ENCODE measurements at places on chromosomes 5 and 9.

DNA sequence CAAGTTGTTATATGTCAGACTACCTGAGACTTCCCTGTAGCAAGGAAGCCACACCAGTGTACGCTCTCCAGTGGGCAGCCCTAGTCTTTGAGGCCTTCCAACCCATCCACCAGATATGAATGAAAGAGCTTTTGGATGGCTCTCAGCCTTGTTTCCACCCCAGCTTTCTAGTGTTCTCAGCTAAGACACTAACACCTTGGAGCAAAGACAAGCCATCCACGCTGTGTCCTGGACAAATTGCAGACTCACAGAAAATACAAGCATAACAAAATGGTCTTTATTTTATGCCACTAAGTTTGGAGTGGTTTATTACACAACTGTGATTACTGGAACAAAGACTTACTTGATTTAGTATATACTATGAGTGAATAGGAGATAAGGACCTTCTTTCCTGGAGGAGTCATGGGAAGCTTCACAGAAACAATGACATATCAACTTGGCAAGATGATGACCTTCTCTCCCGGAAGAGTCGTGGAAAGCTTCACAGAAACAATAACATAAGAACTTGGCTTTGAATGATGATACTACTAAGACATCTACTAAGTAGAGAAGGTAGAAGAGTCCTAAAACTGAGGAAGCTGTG lies 134.0 kb upstream of the VCAN start:
- no peak for DNase-seq

DNA sequence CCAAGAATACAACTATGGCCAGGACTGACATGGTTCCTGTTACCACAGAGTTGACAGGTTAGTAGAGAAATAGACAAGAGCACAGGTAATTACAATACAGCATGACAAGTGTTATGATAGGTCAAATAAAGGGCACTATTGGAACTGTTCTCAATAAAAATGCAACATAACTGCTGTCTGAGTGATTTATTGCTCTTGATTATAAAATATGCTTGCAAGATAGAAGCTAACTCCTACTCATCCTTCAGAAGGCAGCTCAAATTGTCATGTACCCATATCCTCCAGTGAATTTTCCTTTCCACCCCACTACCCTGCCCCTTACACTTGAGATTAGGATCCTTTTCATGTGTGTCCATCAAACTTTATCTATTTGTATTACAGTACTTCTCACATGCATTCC lies 35.1 kb upstream of the ATG10 start:
- DNase-seq: no peak

DNA sequence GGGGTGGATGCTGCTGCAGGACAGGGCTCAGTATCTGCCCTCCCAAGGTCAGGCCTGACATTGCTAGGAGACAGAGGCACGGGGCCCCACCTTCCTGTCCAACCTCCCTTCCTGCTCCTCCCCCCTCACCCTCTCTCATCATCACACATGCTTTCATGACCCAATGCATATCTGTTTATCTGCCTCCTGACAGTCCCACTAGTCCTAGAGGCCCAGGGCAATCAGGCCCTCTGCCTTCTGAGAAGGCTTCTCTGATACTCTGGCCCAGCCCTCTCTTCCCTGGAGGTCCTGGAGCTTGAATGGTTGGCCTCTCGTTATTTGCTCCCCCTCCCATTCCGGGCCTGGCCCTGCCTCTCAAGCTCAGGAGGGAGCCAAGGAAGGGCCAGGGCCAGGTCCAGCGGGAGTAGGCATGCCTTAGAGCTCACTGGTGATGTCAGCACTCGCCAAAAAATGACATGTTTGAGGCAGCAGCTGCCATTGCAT lies 90.6 kb upstream of the SAP30L start:
- DNase-seq: no peak

DNA sequence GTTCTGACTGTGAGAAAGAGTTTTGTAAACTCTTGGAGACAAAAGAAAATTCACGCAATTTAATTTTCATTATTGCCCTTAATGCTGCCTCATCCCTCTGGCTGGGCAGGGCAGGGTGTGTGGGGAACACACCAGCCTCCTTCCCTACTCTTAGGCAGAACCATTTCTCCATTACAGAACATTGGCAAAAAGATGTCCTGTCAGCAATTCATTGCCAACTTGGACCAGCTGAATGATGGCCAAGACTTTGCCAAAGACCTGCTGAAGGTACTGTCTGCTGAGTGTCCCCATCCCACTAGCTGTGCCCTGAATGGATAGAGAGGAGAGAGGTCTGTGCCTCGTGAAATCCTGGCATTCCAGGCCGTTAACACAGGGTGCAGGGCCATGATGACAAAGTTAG lies 37.9 kb downstream of the PSD2 start:
- no peak for DNase-seq

- DNase-seq: no peak
Observed at GRCh38 chr5:45081082-45081481, 272.3 kb downstream of the MRPS30 start.
